ENCODE measurements at places on chromosomes 3 and 15. TPM values are rescaled to one million over a fixed set of nuclear protein-coding genes. Genes with fewer than 3 reads are reported as not detected.

DNA sequence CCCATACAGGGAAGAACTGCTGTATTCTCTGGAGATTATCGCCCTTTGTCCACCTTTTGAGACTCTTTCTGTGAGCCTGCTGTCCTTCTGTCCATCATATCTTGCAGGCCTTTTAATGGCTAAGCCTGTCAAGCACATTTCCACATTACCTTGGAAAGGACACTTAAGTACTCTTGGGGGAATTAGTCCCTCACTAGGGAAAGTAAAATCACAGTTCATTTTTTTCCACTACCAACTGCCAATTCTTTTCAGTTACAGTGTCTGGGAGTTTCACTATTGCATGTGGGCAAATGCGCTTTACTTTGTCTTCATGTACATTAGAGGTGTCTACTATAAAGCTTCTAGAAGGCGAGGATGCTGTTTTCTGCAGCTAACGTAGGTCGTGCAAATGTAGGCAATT lies 242.1 kb downstream of the NSUN3 start:
- H3K4me3 ChIP-seq = no peak overlapping the region
- no peaks in the 10 kb centered on the region for H3K36me3 ChIP-seq
- H3K27ac ChIP-seq = no peak overlapping the region
- H3K27me3 ChIP-seq = no peaks in the 10 kb centered on the region
- no peak for DNase-seq

CCR5 gene
- total RNA-seq = not detected

ANKRD34C gene
- not detected for total RNA-seq

DNA sequence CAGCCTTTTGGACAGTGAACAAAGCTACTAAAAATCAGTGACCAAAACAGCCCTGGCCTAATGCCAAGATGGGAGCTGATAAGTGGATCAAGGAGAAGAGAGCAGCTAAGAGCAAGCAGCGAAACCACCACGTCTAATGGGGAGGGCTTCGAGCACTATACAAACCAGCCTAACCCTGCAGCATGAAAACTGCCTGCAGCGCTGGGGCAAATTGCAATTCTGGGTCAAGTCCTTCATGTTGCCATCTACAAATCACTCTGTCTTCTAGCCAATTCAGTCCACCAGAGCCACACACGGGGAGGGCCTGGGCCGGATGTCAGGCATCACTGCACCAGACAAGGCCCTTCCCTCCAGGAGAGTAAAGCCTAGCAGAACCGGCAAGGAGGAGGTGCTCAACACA lies 30.5 kb upstream of the SPATA12 start:
- no peak overlapping the region for H3K4me3 ChIP-seq
- no peak for DNase-seq

LRRIQ4 gene
- 0.16 TPM for total RNA-seq

ALS2CL gene
- total RNA-seq = 0.16 TPM

Data from neural crest cell (in vitro differentiated cells).